Smooth muscle cell of the umbilical artery (primary cell): ENCODE measurements at places on chromosomes 11 and 22. TPM values are rescaled to one million over a fixed set of nuclear protein-coding genes. Genes with fewer than 3 reads are reported as not detected.

Gene GLB1L3
- not detected in 2 replicates for total RNA-seq

Gene SLC37A2
- 0.30 and 0.88 TPM in 2 replicates for total RNA-seq

Gene TSPAN18
- total RNA-seq = 0.14 and 0.30 TPM in 2 replicates

Gene VPS11
- 21.5 and 23.5 TPM in 2 replicates for total RNA-seq

Gene BAIAP2L2
- under 0.01 and 0.18 TPM in 2 replicates for total RNA-seq

Gene ADAMTS8
- total RNA-seq = not detected in 2 replicates

Gene KCNJ4
- total RNA-seq = not detected in 2 replicates

Gene RASD2
- 0.46 and 0.89 TPM in 2 replicates for total RNA-seq

Gene CNTF
- total RNA-seq = 1.8 and 3.1 TPM in 2 replicates
